ENCODE measurements at places on chromosomes 13 and 19.

- no peak for DNase-seq
Observed at GRCh38 chr13:93307136-93307535, 80.5 kb downstream of the GPC6 start.

- DNase-seq = no peak
Observed at GRCh38 chr19:15508035-15508710, at the start of gene CYP4F22. Gene CYP4F22, plus strand, starts transcription at chr19:15508525. Its CDS starts 16,812 bp downstream, at chr19:15525337.

DNA sequence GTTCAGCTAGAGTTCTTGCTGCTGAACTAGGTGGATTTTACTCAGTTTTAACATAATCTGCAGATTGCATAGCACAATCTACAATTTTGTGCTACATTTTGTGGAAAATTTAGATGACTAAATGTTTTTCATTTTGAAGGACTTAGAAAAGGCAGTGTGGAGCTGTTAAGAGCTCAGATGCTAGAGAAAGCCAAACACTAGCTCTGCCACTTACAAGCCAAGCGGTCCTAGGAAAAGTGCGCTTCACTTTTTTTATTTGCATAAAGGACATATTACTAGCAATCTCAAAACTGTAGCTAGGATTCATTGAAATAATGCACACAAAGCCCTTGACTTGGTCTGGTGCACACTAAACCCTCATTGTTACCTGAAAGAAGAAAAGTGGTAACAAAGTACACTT, 8.1 kb upstream of the CSNK1A1L start:
- no peak for DNase-seq

GRCh38 chr13:80299046-80299445, 41.9 kb downstream of the SPRY2 start:
- no peak for DNase-seq

GRCh38 chr19:42272535-42272897, 3.5 kb downstream of the CIC start:
- DNase-seq = no peak

DNA sequence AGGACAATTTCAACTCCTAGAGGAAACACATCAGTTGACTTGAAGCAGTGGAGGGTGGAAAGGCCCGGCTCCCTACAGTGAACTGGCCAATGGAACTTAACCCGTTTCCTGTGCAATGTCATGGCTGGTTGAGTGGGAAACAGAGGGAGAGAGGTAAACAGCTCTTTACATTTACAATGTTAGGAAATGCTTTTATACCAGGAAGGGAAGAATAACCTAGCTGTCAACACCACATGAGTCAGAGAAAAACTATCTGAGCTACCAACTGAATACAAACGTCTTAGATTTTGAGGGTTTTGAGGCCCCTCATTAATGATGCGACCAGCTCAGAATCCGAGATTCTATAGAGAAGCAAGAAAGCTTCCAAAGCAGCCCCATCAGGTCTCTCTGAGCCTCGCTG, 36.7 kb downstream of the CARD8 start:
- DNase-seq = no peak

GRCh38 chr19:50189331-50189730, 14.1 kb upstream of the MYH14 start:
- no peak for DNase-seq

All from urinary bladder (tissue), 4 donors.